ENCODE measurements at places on chromosomes 3 and 15. TPM values are rescaled to one million over a fixed set of nuclear protein-coding genes. Genes with fewer than 3 reads are reported as not detected.

Gene RBP2
- polyA plus RNA-seq: 0.75 TPM

GRCh38 chr3:141939759-141940158, 63.3 kb downstream of the ATP1B3 start:
- DNase-seq: no peak

DNA sequence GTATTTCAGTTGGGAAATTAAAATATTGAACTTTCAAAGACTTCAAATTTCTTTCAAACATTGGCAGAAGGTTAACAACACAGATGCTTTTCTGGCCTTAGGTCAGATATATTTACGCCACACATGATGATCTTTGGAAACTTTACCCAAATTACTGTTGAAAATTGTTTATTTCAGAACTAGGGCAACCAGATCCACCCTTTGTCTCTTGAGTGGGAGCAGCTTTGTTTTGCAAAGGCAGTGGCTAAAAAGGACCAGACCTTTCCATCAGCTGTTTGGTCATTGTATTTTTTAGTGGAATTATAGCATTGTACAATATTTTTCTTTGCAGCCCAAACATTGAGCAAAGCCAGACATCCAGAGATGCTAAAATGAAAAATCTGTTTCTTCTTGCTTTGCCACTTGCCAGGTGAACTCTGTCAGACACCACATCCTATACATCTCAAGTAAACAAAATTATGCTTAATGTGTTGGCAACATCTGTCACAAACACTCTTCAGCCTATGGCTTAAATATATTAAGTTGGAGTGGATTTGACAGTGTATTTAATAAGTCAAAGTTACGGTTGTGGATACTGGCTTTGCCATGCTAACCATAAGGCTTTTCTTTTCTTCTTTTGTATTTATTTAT, 651.9 kb downstream of the RBMS3 start:
- DNase-seq: no peak

- DNase-seq: no peak
Observed at GRCh38 chr3:51709675-51710074, 2.8 kb downstream of the GRM2 start.

- DNase-seq: no peak
Observed at GRCh38 chr15:31508656-31509055, 182.0 kb downstream of the KLF13 start.

DNA sequence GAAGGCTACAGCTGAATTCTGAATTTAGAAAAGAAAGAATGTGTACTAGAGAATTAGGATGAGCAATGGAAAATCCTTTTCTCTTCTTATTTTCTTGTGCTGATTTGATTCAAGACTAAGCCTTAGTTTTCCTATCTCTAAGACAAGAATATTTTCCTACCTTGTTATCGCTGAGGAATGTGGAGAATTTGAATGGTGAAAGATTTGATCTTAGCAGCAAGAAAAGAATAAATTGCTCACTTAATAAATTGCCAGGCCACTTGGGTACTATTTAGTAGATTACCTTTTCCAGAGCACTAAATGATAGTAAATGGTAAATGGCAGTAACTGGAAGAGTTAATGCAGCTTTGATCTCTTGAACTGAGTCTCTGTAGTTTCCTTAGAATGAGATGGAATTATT, 145.7 kb upstream of the MEIS2 start:
- no peak for DNase-seq

DNA sequence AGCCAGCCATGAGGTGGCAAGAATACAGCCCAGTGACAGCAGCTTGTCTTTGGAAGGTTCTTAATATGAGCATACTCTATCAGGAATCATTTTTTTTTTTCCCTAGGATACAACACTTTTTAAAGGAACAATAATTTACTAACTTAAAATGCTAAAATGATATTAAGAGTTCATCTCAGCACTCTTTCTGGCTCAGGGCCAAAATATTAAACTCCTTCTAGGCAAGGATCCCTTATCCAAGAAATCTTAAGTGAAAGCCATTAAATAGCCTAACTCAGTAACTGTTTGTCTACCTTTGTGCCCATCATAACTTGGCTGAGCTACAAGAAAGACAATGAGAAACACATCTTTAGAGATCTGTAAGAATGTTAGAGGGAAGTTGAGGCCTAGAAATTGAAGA, 529.5 kb upstream of the TGFBR2 start:
- DNase-seq: no peak

DNA sequence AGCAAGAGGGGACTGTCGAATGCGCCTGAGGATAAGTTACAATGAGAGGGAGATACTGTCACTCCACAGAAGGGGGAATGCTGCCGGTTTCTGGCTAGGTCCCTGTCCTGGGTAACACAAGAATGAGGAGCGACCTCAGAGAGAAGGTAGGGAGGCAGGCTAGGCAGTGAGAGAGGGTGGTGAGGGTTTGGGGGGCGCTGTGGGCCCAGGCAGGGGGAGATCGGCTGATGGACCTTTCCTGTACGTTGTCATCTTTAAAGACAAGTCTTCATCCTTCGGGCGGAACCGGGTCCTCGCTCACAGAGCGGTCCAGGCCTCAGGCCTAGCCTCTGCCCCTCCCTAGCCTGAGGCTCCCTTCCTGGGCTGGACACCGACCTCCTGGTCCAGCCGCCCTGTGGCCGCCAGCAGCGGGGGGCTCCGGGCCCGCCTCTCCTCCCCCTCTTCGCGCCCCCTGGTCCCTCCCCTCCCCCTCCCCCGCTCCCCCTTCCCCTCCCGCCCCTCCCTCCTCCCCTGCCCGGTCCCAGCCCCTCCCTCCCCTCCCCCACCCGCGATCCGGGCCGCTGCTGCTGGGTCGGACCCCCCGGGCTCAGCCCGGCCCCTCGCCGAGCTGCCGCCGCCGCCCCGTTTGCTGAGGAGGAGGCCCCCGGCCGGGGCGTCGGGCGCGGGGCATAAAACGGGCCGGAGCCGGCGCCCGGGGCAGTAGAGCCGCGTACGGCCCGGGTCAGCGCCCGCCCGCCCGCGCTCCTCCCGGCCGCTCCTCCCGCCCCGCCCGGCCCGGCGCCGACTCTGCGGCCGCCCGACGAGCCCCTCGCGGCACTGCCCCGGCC, at the start of gene CHRD:
TSS of gene CHRD (plus strand) at position 697 of the 827 bp plus-strand sequence. CDS start 265 bp downstream, outside the sequence.
- no peak for DNase-seq

Gene RIOX2
- 39.6 TPM for polyA plus RNA-seq

GRCh38 chr3:86938416-86939105, 52.4 kb downstream of the VGLL3 start:
- no peak for DNase-seq

Gene PAQR9
- 0.68 TPM for polyA plus RNA-seq

Gene SIDT1
- 3.8 TPM for polyA plus RNA-seq

Gene TCAIM
- polyA plus RNA-seq: 49.3 TPM

DNA sequence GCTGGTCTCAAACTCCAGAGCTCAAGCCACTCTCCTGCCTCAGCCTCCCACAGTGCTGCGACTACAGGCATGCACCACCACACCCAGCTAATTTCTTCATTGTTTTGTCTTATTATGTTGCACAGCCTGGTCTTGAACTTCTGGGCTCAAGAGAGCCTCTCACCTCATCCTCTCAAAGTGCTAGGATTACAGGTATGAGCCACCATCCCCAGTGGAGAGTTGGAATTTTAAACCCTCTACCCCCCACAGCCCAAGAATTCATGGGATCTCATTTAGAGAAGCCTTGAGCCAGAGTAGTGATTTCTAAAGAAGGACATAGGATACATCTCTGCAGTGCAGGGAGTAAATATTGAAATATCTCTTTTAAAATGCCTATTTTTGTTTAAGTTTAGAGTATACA, 221.1 kb downstream of the CACNA2D3 start:
- DNase-seq: no peak

GRCh38 chr3:126063358-126063965, 20.5 kb downstream of the SLC41A3 start:
- DNase-seq: no peak

DNA sequence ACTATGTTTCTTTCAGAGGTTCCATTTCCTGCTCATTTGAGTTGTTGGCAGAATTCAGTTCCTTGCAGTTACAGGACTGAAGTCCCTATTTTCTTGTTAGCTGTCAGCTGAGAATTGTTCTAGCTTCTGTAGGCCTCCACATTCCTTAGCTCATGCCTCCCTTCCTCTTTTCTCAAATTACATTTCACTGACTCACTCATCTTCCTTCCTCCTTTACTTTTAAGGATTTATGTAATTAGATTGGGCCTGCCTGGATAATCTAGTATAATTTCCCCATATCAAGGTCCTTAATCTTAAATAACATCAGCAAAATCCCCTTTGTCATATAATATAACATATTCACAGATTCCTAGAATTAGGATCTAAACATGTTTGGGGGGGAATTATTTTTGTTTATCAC, 40.6 kb upstream of the RBMS3 start:
- DNase-seq: no peak

DNA sequence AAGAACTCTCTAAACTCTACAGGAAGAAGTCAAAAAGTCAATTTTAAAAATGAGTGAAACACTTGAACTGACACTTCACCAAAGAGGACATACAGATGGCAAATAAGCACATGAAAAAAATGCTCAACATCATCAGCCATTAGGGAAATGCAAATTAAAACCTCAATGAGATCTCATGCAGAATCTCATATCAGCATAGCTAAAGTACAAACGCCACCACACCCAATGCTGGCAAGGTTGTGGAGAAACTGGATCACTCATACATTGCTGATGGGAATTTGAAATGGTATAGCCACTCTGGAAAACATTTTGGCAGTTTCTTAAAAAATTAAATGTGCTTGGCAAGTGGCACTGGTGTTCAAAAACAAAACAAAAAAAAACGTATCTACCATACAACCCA, 34.2 kb downstream of the MEGF11 start:
- no peak for DNase-seq

GRCh38 chr3:58254144-58254543, 16.6 kb downstream of the ABHD6 start:
- DNase-seq: no peak

DNA sequence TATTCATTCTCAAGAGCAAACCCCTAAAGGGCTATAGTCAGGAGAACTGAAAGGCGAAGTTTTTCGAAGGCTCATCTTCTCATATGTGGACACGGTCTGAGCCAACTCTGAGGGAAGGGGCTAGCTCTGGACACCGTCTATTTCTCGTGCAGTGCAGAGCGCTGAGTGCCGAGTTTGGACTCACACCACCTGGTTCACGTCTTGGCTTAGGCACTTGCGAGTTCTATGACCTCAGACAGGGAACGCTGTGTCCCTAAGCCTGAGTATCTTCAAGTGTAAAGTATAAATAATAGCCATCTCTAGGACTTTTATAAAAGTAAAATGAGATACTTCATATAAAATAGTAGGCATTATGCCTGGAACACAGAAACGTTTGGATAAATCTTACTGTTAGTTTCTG, 223.7 kb downstream of the FMN1 start:
- no peak for DNase-seq

GRCh38 chr3:66265649-66266048, 44.8 kb downstream of the SLC25A26 start:
- DNase-seq: no peak

Gene MKRN2OS
- polyA plus RNA-seq: 2.6 TPM

DNA sequence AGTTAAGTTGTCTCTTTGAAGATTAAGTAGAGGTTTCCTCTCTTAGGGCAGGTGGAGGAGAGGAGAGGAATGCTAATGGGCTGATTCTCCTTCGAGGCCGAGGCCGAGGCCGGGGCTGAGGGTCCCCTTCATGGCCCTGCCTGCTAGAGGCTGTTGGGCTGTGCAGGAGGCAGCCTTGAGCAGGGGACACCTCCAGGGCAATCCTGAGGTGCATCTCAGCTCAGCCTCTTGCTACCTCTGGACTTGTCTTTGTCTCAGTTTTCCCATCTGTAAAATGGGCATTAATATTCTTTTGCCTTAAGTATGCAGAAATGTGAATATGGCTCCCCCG, 97.7 kb upstream of the PRR20G start:
- DNase-seq: no peak

GRCh38 chr3:64185436-64185835, 39.8 kb downstream of the PRICKLE2 start:
- no peak for DNase-seq

Gene SAXO2
- polyA plus RNA-seq: 8.0 TPM

DNA sequence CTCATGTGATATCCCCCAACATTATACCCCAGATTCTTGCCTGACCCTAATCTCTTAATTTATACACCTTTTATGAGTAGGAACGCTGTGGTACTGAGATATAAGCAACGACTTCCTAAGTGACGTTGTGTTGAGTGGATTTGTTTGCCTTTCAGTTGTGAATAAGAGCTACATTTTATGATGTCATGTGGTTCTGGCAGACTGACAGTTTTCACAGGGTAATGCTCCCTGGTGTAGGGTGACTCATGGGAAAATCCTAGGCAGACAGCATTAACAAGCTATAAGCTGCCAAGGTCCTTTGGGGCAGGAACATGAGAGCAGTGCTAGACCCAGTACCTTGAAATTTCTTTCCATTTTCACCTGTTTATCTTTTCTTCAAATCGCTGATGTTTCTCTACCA, 11.2 kb downstream of the C3orf52 start:
- no peak for DNase-seq

DNA sequence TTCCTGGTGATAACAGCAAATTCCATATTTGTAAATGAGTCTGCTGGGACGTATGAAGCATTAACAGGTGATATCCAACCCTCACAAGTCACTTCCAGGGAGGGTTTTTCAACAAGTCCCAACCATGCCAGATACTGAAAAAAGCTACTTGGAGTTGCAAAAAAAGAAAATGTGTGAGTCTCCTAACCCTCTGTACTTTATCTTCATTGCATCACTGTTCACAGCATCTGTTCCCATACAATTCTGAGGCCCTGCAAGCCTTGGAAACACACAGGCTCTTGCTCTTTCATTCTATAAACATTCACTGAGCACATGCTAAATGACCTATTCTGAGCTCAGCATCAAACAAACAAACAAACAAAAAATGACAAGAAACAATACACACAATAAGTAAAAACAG, 120.8 kb downstream of the RFTN1 start:
- DNase-seq: no peak

- no peak for DNase-seq
Observed at GRCh38 chr15:23763021-23763420, 75.9 kb upstream of the NDN start.

GRCh38 chr3:31743331-31744089, 210.8 kb downstream of the STT3B start:
- no peak for DNase-seq

Gene P2RY14
- 0.57 TPM for polyA plus RNA-seq

Gene C2CD4B
- 0.28 TPM for polyA plus RNA-seq

GRCh38 chr3:127491909-127492308, 98.6 kb downstream of the TPRA1 start:
- DNase-seq: no peak

Gene GUCA1C
- 0.52 TPM for polyA plus RNA-seq

- DNase-seq: no peak
Observed at GRCh38 chr3:143586576-143586975, 261.7 kb downstream of the SLC9A9 start.

DNA sequence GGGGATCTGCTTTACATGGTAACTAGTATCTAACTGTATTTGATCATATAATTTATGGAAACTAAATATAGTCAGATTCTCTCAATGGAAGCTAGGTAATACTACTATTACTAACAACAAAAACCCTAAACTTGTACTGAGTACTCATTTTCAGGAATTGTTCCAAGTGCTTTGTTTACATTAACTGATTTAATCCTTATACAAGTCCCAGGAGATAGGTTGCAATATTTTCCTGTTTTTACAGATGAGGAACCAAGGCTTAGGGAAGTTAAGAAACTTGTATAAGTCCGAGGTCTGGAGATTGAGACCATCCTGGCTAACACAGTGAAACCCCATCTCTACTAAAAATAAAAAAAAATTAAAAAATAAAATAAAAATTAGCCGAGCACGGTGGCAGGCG, 7.5 kb upstream of the MTHFS start:
- DNase-seq: no peak

GRCh38 chr3:80285388-80285787, 517.6 kb upstream of the ROBO1 start:
- DNase-seq: peak; percentile 14

Gene PRKCD
- 20.3 TPM for polyA plus RNA-seq

Data from left kidney (tissue), 8 donors.